ENCODE measurements at places on chromosomes 11 and 22. TPM values are rescaled to one million over a fixed set of nuclear protein-coding genes. Genes with fewer than 3 reads are reported as not detected.
A peak's percentile ranks its signal among the peaks of the same experiment; 100 is the strongest.

DNA sequence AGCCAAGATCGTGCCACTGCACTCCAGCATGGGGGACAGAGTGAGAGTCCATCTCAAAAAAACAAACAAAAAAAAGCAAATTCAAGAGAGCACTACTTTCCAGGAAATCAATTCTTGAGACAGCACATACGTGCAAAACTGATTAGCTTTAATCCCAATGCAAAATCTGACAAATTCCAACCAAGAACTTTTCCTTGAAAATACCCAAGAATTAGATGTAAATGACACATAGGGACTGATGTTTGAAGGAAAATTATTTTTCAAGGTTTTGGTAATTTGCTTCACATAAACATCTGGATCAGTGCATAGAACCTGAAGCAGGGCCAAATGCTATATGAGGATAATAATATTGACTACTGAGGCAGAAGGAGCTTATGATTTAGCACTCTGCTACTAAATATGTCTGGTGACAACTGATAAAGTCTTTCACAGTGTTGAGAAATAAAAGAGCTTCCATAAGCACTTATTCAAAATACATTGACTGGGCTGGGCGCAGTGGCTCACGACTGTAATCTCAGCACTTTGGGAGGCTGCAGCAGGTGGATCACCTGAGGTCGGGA lies 8.8 kb downstream of the MAJIN start:
- no peak for DNase-seq

DNA sequence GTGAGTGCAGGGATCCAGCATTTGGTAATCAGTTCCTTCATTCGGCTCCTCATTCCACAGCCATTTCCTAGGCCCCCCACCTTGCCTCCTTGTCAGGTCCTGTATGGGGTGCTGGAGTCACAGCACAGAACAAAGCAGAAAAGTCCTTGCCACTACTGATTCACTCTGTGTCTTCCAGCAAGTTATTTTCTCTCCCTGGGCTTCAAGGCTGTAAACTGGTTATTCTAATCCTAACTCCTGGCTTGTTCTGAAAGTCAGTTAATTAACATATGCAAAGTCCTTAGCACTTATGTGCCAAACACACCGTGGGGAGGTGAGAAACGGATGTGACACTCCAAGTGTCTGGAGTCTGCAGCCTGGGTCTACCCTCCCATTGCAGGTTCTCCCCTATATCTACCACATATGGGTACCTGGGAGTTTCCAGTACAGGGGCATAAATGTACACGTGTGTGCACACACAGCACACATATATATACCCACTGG lies 30.6 kb upstream of the PDE2A start:
- no peak for DNase-seq

GRCh38 chr11:14254533-14255237 lies 104.3 kb downstream of the RRAS2 start:
- no peak for DNase-seq

DNA sequence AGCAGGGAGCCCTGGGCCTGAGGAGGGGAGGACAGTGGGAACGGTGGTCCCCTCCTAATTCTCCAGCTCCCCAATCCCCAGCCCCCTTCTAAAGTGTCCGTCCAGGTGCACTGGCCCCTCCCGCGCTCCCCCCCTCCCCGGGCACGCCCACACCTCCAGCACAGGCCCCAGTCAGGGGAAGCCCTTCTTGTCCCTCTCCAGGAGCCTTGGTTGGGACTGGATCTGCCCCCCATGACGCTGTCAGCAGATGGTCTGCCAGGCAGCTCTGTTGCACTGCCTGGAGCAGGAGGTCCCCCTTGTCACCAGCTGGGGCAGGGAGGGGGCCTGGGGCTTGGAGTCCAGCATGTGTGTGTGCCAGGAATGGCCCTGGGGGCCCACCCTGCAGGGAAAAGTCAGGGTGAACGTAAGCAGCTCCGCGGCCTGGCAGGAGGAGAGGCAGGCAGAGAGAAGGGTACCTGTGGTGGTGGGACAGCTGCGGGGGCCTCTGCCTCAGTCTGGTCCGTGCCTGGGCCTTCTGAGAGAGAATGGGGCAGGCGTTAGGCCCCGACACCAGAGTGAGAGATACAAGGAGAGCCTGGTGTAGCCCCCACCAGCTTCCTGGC lies 1.6 kb downstream of the IRF7 start:
- no peak for DNase-seq

GRCh38 chr11:1487091-1487850 lies 692 bp upstream of the MOB2 start:
- DNase-seq, result no peak

- DNase-seq, result no peak
These were observed 39.2 kb downstream of the CD6 start for GRCh38 chr11:61010466-61011228.

DNA sequence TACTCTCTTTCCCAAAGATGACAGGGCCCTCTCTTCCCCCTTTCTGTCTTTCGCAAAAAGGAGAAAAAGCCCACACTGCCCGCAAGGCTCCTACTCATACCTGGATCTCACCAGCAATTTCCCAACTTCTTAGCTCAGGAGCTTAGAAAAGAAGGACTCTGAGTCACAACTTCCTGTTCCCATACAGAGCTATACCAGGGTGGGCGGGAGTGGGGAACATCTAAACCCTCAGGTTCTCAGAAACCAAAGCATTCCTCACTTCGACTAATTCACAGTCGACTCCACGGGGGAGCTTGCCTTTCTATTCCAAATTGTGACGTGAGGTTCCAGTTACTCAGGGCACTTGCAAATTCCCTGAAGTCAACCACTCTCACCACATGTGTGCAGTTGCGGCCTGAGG lies 61.9 kb downstream of the MTNR1B start:
- no peak for DNase-seq

GRCh38 chr11:92267968-92268367 lies 43.4 kb downstream of the FAT3 start:
- DNase-seq, result no peak

- no peak for DNase-seq
These were observed 8.3 kb downstream of the PLAAT2 start for GRCh38 chr11:63554877-63555223.

- no peak for DNase-seq
These were observed 2.9 kb downstream of the C11orf87 start for GRCh38 chr11:109424901-109425300.

- peak; percentile 86 for DNase-seq
These were observed 4.2 kb downstream of the MYRF start for GRCh38 chr11:61756452-61757212.

DNA sequence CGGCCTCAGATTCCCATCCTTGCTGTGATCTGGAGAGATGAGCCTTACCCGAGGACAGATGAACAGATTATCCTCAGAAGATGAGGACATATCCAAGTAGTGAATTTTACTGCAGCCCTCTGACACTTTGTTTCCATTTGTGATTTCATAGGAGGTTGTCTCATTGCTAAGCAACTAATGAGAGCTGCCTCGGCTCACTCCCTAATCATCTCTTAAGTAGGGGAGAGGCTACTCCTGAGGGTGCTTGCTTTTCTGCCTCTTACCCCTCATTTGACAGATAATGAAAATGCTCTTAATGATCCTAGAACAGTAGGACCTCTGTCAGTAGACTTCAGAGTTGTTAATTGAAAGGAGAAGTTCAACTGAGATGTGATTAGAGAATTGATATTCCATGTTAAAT lies 150.9 kb downstream of the TBC1D22A start:
- no peak for DNase-seq

DNA sequence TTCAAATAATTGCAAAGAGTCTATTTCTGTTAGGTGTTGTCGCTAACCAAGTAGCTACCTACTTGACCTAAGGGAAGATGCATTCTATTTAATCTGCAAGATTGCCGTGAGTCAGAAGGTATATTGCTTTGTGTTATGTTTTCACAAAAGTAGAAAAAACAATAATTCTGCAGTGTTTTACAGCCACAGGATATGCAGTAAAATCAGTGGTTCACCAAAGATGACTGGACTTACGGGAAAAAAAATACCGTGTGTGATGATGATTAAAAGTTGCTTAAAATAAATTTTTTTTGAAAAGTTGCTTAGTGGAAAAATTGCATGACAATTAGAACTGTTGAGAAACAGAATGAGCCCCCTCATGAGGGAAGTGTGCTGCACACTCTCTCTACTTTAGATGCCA lies 209.1 kb downstream of the DDX10 start:
- no peak for DNase-seq

- no peak for DNase-seq
These were observed 45.9 kb downstream of the MN1 start for GRCh38 chr22:27755521-27756211.

- DNase-seq, result no peak
These were observed 105.5 kb downstream of the FAT3 start for GRCh38 chr11:92330114-92330513.

- peak; percentile 73 for DNase-seq
These were observed 9.3 kb downstream of the TFIP11 start for GRCh38 chr22:26502688-26503561.

- DNase-seq, result no peak
These were observed 9.9 kb upstream of the EIF4G2 start for GRCh38 chr11:10818594-10818993.

- no peak for DNase-seq
These were observed 112.9 kb downstream of the KIF18A start for GRCh38 chr11:27995083-27995482.

- no peak for DNase-seq
These were observed at the start of gene SRSF8 for GRCh38 chr11:95066716-95067038. SRSF8 (plus strand) TSS chr11:95066919; CDS start chr11:95067227, 308 bp downstream.

GRCh38 chr22:24088816-24089215 lies 77.7 kb downstream of the CABIN1 start:
- DNase-seq, result no peak

- no peak for DNase-seq
These were observed 106.1 kb upstream of the PARVA start for GRCh38 chr11:12271241-12271640.

DNA sequence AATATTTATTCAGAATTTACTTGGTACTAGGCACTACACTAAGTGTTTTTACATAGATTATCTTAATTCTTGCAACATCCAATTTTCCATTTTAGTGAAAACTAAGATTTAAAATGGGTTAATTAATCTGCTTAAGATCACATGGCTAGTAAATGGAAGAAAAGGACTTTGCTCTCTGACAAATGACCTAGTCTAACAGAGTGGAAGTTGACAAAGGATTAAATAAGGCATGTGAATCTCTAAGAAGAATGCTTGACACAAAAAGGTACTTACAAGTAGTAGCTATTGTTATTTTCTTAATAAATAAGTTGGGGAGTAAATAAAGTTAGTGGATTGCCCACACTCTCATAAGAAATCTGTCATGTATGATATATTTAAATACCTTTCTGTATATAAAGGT lies 584.8 kb downstream of the DLG2 start:
- no peak for DNase-seq

DNA sequence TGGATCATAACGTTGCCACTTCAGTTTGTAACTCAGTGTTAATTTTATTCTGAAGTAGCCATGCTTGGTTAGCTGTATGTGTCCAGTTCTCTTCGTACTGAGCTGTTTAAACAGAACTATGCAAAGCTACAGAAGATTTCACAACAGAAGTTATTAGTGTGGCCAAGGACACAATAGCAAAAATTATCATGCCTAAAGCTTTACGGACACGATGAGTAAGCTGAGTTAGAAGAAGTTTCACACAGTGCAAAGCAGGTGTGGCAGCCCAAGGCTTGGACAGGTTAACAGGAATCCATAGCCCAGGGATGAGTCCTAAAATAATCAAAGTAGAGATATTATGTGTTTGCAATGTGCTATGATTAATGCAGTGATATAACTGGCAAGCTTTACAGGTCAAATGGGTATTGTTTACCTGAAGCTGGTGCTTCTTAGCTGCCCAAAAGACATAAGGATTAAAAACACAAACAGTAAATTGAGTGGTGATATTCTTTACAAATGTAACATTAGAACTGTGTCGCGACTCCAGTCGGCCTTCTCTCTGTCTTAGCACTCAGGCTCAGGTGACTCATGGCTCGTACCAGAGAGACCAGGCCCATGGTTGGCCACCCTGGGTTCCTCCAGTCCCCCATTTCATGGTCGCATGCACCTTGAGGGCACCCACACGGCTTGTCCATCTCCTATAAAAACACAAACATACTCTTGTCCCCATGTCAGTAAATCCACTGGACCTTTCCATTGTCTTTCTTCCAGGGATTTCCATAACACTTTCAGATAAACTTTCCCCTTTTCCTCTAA lies 35.5 kb upstream of the NCAM1 start:
- no peak for DNase-seq

DNA sequence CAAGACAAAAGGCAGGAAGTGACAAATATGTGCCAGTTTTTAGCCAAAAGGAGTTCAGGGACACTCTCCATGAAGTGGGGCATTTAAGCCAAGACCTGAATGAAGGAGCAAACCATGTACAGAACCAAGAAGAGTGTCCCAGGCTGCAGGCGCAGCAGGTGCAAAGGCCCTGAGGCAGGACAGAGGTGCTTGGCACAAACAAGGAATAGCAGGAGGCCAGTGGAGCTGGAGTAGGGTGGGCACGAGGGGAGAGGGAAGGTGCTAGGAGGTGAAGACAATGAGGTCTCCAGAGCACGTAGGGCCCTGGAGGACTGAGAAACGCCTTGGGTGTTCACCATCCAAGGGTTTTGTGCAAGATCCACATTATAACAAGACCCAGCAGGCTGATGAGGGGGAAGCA lies 474.1 kb downstream of the MN1 start:
- no peak for DNase-seq

APOBEC3B gene
- 12.4 TPM for total RNA-seq

TRMT112 gene
- 203 TPM for total RNA-seq

TREH gene
- total RNA-seq, result not detected

DKK3 gene
- total RNA-seq, result not detected

AP5B1 gene
- 25.4 TPM for total RNA-seq

ST3GAL4 gene
- total RNA-seq, result 60.4 TPM

OR2AT4 gene
- not detected for total RNA-seq

C11orf65 gene
- total RNA-seq, result 0.31 TPM
